Regular cardiac myocyte (primary cell): ENCODE measurements at places on chromosomes 5 and 9. TPM values are rescaled to one million over a fixed set of nuclear protein-coding genes. Genes with fewer than 3 reads are reported as not detected.

Gene PRR16
- total RNA-seq, result 5.9 and 8.6 TPM in 2 replicates

Gene ZCCHC9
- 35.8 and 37.8 TPM in 2 replicates for total RNA-seq

Gene UNC13B
- total RNA-seq, result 29.6 and 30.3 TPM in 2 replicates

Gene CNTNAP3
- 2.8 and 2.9 TPM in 2 replicates for total RNA-seq

Gene CER1
- total RNA-seq, result not detected in 2 replicates

Gene ARHGEF39
- total RNA-seq, result 0.28 and 3.6 TPM in 2 replicates

Gene DAB2
- 34.1 and 113 TPM in 2 replicates for total RNA-seq
